ENCODE measurements at places on chromosomes 12 and 14.

DNA sequence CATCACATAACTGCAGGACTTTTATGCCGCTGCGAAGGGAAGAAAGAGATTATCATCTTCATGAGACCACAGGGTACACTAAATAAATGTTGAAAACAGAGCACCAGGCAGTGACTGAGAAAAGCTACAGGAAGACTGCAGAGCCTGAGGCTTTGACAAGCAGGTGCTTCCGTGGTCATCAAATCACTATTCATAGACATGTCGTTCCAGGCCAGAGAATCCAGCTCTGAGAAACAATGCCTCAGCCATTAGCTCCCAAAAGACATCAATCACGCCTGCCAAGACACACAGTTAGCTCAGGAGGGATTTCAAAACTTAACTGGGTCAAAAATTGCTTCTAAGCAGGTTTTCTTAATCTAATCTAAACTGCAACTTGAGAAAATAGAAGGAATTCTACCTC is 47.2 kb upstream of the GARIN6 start:
- no peak for DNase-seq

DNA sequence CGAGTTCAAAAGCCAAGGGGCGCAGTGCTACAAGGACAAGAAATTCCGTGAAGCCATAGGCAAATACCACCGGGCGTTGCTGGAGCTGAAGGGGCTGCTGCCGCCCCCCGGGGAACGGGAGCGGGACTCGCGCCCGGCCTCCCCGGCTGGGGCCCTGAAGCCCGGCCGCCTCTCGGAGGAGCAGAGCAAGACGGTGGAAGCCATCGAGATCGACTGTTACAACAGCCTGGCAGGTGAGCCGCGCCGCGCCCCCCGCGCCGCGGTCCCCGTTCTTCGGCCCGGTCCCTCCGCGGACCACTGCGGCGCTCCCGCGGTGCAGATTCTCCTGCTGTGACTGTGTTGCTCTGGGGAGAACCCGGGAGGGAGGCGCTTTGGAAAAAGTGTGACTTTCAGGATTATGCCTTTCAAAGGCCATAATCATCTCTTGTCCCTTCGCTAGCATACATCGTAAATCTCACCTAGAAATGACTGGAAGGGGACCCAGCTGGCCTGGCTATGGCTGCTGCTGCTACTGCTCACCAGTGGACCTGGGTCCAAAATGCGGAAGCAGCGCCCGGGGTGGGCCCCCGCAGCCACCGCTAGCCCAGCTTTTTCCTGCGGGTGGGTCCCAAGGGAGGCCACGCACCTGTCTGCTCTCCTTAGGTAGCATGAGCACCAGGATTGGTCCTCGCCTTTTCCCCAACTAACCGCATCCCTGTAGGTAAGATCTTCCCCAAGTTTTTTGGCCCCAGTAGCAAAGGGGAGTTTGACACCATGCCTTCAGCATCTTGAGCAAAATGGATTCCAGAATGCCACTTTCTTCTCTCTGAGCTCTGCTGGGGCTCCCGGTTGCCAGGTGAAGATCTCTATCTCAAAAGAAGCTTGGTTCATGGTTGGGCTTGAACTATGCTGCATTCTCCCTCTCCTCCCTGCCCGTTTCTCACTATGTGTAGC is 853 bp downstream of the TTC9 start:
- no peak for DNase-seq

DNA sequence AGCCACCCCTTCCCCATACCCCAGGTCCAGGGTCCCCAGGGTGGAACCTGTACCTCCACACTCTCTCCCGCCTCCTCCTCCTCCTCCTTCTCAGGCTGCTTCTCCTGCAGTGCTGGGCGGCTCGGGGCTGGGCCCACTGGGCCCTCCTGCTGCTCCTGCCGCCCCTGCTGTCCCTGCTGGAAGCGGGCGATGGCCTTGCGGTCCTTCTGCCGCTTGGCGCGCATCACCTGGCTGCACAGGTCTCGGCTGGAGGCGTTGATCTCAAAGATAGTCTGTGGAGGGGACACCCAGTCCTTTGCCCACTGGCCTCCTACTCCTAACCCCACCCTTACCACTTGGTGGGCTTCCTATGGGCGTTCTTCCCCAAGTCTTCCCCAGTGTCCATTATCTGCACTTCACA is 14.5 kb downstream of the CFAP73 start:
- no peak for DNase-seq

- DNase-seq, result no peak
Measured at GRCh38 chr14:91257328-91258010, 13.0 kb upstream of the GPR68 start.

GRCh38 chr14:23365732-23366425 is 907 bp upstream of the EFS start:
- no peak for DNase-seq

DNA sequence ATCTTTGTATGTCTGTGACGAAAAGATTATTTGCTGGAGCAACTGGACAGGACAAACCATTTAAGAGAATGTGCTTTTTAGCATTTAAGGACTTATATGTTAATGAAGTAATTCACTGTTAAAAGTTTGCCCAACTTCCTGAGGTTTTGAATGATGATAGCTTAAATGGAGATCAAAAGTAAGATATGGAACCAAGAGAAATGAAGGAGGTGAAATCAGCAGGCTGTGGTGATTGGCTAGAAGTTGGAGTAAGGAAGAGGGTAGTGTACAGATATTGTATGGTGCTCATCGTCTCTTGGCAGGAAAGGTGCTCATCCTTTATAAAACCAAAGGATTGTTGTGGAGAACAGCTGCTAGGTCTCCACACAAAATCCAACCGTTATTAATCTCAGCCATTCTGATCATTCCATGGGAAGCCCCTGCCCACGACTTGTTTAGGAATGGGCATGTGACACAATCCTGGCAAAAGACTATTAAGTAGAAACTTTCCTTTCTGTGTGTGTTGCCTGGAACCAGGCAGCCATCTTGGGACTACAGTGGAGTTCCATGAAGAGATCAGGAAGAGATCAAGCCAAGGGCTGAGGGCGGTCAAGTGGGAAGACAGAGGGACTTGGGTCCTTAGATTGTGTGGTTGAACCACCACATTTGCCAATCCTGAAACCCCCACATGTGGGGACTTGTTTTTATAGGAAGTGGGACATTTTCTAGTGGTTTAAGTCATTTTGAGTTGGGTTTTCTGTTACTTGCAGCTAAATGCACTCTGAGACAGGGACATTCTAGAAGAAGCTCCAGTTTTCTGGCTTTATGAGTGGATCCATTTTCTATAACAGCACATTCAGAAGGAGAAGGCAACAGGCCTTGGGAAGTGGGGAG is 56.8 kb upstream of the CHST11 start:
- no peak for DNase-seq

- no peak for DNase-seq
Measured at GRCh38 chr14:70077720-70078119, 111.0 kb downstream of the SLC8A3 start.

- DNase-seq, result no peak
Measured at GRCh38 chr12:69619050-69619449, 8.3 kb upstream of the LRRC10 start.

DNA sequence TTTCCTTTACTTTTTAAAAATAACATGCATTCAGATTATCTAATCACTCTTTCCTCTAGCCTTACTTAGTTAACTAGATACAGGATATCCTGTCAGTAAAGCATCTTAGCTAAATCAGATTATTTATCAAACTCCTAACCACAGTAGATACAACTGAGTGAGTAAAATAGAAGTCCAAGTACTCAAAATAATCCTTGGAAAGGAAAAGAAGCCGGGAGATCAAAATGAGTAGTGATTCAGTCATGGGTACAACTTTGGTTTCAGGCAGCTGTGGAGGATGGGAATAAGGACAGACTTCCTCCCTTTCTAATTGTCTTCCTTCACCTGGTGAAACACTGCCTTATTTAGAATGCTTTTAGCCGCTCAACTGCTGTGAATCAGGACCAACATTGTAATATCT is 29.4 kb downstream of the GNG2 start:
- DNase-seq, result no peak

- no peak for DNase-seq
Measured at GRCh38 chr14:95547626-95548327, 12.9 kb downstream of the GLRX5 start.

DNA sequence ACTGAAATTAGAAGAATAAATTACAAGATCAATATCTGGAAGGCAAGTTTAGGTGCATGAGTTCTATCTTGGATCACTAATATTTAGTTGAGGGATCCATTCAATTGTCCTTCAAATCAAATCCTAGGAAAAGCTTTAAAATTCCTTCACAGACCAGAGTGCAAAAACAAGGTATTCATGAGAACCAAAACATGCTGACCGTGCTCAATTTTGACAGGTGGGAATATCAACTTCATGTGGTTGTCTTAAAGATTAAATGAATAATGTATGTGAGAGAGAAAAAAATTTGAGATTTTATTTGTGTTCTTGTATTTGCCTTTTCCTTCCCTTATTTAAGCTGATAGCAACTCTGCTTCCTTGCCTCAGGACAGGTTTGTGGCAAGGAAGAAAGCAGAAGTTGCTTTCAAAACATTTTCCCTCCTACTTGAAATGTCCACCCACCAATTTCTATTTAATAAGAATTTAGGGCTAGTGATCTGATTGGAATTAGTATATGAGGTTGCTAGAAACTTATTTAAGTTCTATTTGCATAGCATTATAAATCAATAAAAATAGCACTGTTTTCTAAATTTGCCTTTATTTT is 4.9 kb upstream of the PPP1R12A start:
- no peak for DNase-seq

- no peak for DNase-seq
Measured at GRCh38 chr14:61469781-61470180, 148.4 kb downstream of the PRKCH start.
